HFFc6 (cell line): ENCODE measurements at places on chromosomes 11 and 22. TPM values are rescaled to one million over a fixed set of nuclear protein-coding genes. Genes with fewer than 3 reads are reported as not detected.

Gene TSSK2
- not detected in 3 replicates for total RNA-seq

Gene RNH1
- total RNA-seq = 233 to 272 TPM (median 237 TPM) in 3 replicates

Gene MRGPRX1
- not detected in 2 replicates for total RNA-seq

Gene SCUBE2
- 0.31 to 0.64 TPM (median 0.45 TPM) in 3 replicates for total RNA-seq

Gene TLCD5
- total RNA-seq = 7.2 and 8.5 TPM in 2 replicates

Gene TRIM3
- total RNA-seq = 14.3 to 23.1 TPM (median 19.8 TPM) in 3 replicates

- DNase-seq = no peak
These were observed 10.7 kb downstream of the SLCO2B1 start for GRCh38 chr11:75161506-75162095.
